ENCODE measurements at places on chromosomes 7 and 10.
A peak's percentile ranks its signal among the peaks of the same experiment; 100 is the strongest.

DNA sequence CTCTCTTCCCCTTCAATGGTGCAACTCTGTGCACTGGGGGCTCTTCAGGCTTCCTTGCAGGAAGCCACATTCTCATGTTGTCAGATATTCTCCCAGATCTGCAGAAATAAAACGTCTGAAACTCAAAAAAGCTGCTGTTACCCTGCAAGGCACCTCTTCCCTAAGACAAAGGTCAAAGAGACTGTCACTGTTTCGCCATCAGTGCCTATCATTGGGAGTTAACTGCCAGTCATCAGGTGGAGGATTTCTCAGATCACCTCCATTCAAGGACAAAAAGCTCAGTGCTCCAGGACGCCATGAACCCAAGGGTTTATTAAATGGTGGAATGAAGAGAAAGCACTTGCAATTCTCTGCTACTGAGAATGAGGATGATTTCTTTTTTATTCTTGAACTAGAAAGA is 144.6 kb upstream of the PALS2 start:
- no peak for DNase-seq

- DNase-seq: no peak
Observed at GRCh38 chr7:43196379-43196778, 83.9 kb downstream of the HECW1 start.

GRCh38 chr7:116632384-116632783 is 39.6 kb upstream of the MET start:
- DNase-seq: no peak

- no peak for DNase-seq
Observed at GRCh38 chr10:72736176-72736827, 44.4 kb downstream of the MCU start.

DNA sequence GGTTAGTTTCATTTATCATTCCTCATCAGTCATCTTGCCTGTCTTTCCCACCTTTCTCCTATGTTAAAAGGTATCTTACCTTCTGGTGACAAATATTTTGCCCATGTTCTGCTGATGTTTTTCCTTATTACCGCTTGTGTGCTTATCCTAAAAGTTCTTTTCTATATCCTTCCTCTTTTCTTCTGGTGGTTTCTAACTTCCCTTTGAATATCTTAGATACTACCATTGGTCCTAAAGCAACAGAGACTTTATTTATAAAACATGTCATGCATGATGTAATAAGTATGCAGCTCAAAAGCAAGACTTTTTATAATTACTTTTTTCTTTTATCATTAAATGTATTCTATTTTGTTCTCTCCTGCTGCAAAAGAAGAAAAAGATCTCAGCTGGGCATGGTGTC is 24.8 kb downstream of the TBC1D12 start:
- DNase-seq: no peak

DNA sequence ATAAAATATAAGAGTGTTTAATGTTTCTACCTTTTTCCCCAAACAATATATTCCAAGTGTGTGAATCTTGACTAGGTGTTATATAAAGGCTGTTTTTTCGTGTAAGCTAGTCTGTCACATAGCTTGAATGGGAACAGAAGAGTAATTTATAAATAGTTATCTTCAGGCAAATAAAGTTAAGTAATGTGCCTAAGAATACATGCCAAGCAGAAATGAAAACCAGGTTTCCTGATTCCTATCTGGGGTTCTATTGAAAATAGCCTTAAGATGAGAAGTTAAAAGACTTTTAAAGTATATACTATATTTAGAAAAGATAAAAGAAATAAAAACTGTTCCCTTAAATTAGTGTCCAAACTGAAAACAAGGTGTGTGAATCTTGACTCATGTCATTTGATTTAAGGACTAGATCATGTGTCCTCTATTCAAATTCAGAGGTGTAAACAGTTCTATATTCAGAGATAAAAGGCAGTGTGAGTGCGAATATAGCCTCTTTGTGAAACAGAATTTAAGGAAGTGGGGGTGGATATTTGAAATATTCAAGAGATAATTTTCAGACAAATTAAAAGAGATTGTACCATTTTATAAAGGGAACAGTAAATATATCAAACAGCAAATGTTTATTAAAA is 247.5 kb downstream of the THSD7A start:
- DNase-seq: no peak

- no peak for DNase-seq
Observed at GRCh38 chr10:101940916-101941315, 97.3 kb upstream of the KCNIP2 start.

- DNase-seq: no peak
Observed at GRCh38 chr10:52212802-52213201, 101.3 kb upstream of the DKK1 start.

DNA sequence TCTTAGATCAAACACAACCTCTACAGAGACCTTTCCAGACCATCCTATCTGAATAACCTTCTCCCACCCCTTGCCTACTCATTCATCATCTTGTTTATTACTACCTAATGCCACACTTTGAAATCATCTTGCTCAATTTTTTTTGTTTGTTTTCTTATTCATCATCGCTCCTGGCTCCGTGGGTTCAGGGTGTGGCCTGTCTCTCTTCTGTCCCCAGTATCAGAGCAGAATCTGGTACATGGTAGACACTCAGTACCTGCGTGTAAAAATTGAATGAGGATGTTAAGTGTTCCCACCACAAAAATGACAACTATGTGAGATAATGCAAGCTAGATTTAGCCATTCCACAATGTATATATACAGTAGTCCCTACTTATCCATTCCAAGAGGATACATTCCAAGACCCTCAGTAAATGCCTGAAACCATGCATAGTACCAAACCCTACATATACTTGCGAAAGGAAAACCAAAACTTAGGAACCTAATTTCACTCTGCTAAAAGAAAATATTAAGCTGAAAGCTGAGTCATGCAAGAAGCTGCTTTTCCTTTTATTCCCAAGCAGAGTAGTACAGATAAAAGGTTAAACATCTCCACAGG is 72.1 kb upstream of the SEC61G start:
- no peak for DNase-seq

DNA sequence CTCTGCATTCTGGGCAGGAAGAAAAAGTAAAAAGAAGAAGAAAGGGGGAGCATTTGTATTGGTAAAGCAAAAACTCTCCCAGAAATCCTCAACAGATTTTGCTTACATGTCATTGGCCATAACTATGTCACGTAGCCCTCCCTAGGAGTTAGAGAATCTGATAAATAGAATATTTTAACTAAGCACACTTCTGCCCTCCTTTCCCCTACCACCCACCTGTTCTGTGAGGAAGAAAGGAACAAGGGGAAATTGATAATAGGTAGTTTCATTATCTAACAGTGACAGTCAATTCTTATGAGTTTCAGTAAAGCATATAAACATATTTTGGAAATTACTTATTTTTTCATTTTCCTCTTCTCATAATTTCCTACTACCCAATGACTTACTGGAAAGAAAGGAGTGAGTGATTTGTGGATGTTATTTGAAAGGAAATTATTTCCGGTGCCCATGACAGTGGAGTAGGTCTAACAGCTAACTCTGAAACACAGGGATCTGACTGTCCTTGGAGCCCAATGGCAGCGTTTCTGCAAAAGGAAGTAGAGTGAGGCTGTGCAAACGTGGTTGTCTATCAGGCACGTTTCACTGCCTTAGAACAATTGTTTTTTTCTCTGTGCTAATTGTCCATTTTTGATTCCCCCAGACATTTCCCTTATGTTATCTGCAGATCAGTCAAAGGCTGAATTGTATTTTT is 128.6 kb upstream of the MDFIC start:
- DNase-seq: no peak

- no peak for DNase-seq
Observed at GRCh38 chr10:20714979-20715378, 182.1 kb downstream of the NEBL start.

DNA sequence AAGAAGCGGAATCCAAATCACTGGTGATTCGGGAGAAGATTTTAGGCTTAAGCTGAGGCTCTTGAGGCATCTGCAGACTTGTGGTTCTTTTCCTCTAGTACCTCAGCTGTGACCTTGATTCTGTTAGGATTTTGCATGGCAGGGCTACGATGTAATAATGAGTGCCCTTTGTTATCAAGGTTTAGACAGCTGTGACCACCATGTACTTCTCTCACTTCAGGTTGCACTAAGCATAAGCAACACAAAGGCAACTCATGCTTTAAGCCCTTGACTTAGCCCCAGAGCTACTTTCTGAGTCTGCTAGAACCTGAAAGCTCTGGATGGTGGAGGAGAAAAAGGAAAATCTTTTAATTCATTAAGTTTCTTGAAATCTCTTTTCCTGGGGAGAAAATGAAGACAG is 1052.3 kb upstream of the PHF14 start:
- DNase-seq: no peak

DNA sequence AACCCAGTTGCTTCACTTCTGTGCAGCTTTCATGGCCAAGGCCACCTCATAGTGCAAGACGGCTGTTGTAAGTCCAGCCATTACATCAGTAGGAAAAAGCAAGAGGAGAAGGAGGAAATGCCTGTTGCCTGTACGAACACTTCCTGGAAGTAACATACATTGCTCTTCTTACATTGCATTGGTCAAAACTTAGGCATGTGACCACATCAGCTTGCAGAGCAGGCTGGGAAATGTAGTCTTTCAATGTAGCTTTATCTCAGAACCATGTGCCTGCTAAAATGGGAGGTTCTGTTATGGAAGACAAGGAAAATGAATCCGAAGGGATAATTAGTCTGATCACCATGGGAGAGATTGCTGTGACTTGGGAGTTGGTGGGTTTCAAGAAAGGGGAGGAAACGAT is 4.3 kb downstream of the SLC29A3 start:
- peak; percentile 71 for DNase-seq

DNA sequence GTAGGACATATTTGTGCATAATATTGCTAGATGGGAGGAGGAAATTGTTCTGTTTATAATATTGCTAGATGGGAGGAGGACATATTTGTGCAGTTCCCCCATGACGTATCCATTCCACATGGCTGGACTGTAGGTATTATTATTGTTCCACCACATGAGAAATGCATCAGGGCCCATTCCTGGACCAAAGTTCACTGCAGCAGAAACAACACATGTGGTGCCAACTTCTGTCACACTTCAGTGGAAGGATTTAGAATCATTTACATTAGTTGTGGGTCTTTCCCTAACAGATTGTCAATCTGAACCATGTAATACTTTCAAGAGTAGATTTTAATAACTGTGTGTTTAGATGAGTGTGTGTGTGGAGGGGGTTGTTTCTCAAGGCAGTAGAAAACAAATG is 32.7 kb upstream of the MACC1 start:
- no peak for DNase-seq

GRCh38 chr10:133042061-133042460 is 45.7 kb upstream of the ADGRA1 start:
- no peak for DNase-seq

GRCh38 chr10:128060341-128061250 is 65.6 kb downstream of the MKI67 start:
- no peak for DNase-seq

DNA sequence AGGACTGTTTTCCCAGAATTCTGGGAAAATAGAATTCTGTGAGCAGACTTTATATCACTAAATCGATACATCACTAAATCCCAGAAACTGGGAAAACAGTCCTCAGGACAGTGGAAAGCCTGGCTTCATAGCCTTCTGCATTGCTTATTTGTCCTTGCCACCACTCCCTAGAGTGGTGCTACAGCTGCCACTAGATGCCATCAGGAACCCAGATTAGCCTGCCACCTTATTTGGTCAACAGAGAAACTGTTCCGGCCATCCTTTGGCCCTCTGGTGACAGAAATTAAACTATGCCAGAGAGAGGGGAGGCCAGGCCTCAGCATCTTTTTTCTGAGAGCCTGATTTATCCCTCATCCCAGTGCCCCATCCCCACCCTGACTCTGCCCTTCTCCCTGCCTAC is 19.6 kb upstream of the NFKB2 start:
- DNase-seq: no peak

DNA sequence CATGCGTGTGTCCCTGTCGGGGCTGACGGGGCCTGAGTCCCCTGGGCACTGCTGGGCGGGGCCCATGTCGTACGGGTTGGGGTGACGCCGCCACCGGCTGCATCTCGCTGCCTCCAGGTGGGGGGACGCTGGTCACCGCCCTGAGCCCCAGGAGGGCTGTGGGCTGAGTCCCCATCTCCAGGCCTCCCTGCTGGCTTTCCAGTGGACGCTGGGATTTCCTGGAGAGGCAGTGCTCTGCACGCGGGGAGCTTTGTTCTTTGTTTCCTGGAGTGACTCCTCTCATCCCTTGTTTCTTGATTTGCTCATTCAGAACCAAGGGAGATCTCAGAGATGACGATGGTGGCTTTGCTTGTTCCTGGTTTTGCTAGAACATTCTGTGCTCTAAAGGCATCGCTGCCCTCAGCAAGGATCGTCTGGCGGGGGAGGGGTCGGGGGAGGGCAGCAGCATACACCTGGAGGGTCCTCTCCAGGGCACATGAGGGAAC is 21.0 kb downstream of the PWWP2B start:
- DNase-seq: no peak

GRCh38 chr7:156673454-156673853 is 32.9 kb downstream of the RNF32 start:
- DNase-seq: no peak

- no peak for DNase-seq
Observed at GRCh38 chr10:69172241-69172982, 7.6 kb upstream of the SUPV3L1 start.

GRCh38 chr10:31581741-31582323 is 262.8 kb downstream of the ZEB1 start:
- no peak for DNase-seq

DNA sequence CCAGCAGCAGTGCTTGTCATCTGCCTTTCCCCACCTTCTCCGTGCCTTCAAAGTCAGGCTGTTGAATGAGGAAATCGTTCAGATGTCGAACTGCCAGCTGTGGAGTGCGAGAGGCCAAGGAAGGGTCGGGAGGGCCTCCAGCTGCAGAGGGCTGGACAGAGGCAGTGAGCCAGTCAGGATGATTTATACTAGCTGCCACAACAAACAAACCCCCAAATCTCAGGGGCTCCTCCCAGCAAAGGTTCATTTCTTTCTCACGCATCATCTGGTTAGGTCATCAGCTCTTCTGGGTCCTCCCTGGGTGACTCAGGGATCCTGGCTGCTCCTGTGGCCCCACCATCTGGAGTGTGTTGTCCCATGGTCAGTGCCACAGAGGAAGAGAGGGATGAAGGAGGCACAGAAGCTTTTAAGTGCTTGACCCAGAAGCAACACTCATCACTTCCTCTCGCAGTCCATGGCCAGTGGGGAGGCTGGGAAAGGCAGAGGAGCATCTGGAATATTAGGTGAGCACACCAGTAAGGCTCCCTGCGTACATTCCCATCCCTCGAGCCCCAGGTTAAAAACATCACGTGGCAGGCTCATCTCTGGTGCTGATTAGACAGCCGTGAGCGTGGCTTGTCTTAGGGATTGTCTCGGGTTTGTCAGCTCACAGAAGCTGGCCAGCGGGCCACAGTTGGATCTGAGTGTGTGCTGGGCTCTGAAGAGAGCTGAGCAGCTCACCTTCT is 140.7 kb downstream of the RGS10 start:
- DNase-seq: no peak

DNA sequence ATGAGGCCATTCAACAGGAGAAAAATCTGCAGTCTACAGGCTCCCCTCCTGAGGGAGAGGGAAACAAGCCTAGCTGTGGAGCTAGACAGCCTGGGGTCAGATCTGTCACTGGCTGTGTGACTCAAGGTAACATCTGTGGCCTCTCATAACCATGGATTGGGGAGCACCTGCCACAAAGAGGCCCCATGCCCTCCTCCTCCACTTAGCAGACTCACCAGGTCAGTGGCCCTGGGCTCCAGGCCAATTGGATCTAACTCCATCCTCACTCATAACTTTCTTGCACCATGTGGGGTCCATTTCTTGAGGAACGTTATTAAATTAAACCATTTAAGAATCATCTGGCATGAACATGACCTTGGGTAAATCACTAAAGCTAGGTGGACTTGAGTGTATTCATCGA is 1.8 kb downstream of the GDF10 start:
- DNase-seq: no peak
